ENCODE measurements at places on chromosomes 2 and 18.
A peak's percentile ranks its signal among the peaks of the same experiment; 100 is the strongest.

DNA sequence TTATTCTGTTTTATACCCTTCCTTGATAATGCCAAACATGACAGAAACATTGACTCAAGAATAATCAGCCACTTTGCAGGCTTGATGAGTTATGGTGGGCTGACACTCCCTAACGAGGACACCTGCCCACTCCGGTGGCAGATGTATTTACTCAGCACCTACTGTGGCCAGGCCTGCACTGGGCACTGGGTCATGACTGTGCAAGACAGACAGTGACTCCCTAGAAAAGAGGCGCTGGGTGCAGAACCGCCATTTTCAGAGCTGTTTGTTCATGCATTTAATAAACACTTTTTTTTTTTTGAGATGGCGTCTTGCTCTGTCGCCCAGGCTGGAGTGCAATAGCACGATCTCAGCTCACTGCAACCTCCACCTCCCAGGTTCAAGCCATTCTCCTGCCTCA is 32.5 kb downstream of the SNED1 start:
- DNase-seq: no peak

GRCh38 chr2:34252111-34252510 is 653.0 kb upstream of the FAM98A start:
- no peak for DNase-seq

DNA sequence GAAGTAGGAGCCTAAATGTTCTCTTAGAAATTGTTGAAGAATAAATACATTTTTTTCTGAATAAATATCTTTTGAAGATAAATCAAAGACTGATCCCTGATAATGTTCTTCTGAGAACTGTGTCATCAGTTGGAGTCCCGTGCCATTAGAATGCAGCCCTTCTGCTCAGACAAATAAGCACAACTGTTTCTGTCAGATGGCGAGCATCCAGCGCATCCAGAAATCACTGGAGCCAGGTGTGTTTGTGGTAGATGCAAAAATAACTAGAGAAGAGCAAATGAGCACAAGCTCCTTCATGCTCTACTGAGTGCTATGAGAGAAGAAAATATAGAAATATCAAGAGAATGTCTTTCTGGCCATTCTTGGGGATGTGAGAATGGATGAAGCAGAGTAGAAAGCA is 573.7 kb downstream of the THSD7B start:
- no peak for DNase-seq

DNA sequence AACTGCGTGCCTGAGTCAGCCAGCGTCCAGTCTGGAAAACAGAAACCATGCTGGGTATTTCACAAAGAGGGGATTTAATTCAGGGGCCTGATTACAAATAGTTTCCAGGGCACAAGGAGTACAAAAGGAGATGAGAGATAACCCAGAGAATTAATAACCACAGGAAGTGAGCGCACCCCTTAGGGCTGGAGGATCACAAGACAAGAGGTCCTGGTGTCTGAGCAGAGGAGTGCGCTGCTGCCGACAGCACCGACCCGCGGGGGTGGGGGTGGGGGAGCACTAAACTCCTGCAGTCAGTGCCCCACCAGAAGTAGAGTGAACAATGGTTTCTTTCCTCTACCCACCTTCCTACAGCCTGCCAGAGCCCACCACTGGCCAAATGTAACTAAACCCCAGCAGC is 20.8 kb upstream of the MAL start:
- DNase-seq: no peak

DNA sequence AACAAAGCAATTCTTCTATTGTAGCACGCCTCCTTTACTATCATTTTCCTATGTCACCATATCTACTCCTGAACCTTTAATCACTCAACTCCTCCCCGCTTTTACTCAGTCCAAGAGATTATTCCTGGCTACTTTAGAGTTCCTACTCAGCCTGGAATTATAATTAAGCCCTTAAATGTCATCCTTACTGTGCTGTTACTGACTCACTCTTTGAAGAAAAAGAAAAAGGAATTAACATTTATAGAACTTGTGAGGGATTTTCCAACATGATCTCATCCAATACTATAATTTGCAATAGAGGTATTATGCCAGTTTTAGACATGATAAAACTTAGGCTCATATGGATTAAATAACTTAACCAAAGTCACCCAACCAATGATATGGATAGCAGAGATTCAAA is 61.7 kb downstream of the CCDC88A start:
- no peak for DNase-seq

GRCh38 chr2:25445464-25445863 is 103.7 kb upstream of the DNMT3A start:
- no peak for DNase-seq

GRCh38 chr18:4672162-4672561 is 217.1 kb upstream of the DLGAP1 start:
- DNase-seq: no peak

GRCh38 chr2:173968551-173968950 is 3.4 kb upstream of the SP3 start:
- no peak for DNase-seq

DNA sequence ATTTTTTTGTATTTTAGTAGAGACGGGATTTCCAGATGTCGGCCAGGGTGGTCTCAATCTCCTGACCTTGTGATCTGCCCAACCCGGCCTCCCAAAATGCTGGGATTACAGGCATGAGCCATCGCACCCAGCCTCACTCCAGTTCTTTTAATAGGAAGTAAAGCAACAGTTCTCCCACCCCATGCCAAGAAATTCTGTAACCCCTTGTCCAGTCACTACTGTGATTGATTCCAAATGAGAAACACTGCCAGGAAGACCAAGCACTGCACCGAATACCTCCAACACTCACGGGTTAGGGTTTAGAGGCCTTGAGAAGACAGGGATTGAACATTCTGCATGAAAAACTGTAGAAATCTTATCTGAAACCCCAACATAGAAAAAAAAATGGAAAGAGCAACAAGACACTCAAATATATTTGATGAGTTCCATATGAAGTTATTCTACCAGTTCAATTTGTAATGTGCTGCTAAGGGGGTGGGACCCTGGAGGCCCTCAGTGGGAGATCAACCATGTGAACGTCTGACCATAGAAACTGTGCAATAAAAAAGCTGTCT is 48.2 kb upstream of the BIN1 start:
- no peak for DNase-seq

DNA sequence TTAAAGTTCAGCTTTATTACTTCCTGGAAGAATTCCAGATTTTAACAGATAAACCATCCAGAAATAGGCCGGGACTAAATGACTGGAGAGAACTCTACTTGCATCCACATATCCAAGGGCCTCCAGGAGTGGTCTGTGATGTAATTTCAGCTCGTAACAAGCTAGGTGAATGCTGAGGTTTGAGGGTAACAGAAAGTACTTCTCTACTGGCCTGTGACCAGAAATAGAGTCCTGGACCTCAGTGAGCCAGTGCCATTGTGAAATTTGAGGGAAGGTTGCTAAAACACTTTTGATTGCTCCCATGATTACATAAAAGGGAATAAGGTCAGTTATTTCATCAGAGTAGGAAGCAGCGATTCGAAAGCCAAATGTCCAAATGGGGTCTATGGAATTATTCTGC is 158.1 kb downstream of the DOCK10 start:
- DNase-seq: no peak

DNA sequence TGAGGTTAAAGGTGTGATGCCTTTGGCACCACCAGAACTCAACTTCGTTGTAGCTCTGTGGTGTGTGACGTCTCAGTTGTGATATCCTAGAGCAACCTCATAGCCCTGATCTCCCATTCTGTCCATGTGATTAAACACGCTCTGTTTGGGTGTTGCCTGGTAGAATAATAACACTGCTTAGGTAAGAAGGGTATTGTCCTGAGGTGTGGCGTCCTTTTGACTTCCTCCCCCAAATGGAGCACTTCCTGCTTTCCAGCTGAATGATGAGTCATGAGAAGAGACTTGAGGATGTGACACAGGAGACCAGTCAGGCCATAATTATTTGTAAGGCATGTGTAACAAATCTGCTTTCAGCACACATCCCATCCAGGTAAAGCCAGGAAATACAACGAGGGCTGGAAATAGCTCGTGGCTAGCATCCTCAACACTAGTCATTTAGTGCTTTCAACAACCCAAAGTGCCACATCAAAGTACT is 100.7 kb downstream of the RAPGEF4 start:
- DNase-seq: no peak

DNA sequence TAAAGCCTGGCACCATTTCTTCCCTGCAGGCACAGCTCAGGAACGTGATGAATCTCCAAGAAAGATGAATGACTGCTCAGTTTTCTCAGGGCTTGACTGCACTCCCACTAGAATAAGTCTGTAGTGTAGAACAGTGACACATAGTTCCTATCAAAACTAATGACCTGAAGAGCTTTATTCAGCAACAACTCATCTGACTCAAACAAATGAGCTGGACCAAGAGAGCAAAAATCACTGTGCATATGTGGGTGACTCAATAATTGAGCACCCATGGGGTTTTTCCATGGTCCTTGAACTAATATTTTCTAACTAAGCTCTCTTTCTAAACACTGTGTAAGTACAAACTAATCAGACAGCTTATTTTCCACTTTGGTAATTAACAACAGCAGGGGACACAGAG is 61.1 kb upstream of the XDH start:
- DNase-seq: no peak

GRCh38 chr2:236403125-236403524 is 138.9 kb upstream of the ASB18 start:
- DNase-seq: no peak

GRCh38 chr2:56522605-56523089 is 338.9 kb downstream of the CCDC85A start:
- no peak for DNase-seq

- DNase-seq: no peak
Measured at GRCh38 chr2:120624061-120624737, 111.5 kb upstream of the GLI2 start.

DNA sequence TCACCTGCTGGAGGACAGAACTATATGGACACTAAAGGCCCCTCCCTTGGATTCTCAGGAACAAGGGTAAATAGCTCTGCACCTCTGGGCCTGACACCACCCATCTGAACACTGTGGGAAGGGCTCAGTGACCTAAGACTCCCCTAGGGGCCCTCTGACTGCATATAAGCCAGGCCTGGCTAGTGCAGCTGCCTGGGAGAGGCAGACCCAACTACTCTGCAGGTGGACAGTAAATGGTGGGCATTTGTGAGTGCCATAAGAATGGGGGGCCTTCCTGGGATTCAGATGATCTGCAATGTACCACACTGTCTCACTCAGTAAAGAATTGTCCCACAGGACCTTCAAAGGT is 11.2 kb upstream of the WIPF1 start:
- no peak for DNase-seq

DNA sequence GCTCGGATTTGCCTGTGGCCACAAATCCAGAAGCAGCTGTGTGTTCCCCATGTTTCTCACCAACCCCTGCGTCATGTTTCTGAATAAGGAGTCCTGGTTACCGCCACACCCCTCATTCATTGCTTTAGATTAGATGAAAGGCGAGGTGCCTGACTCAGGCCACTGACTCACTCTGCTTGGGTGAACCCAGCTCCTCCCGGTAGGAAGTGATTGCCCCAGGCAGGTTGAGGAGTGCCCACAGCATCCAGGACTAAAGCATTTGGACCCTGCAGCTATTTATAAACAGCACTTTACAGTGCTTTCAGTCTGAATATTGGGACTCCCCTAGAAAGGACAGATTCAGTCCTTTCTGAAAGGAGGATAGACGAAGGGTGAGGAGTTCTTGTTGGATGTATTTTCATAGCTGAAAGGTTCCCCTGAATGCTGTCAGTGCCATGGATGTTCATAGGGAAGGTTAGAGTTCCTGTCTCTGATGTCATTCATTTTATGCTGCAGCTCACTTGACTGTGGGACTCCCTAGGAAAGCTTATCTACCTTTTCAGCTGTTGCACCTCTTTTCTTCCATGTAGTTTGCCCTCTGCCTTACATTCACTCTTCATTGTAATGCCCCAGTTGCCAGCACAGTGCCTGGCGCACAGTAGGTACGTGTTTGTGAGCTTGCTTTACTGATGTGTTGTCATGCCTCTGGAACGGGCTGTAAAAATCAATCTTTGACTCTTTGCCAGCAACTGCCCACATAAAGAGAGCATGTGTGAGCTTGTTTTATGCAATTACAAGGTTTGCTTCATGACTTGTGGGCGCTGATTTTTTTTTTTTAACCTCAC is 14.9 kb downstream of the ITGA6 start:
- DNase-seq: peak; percentile 62

DNA sequence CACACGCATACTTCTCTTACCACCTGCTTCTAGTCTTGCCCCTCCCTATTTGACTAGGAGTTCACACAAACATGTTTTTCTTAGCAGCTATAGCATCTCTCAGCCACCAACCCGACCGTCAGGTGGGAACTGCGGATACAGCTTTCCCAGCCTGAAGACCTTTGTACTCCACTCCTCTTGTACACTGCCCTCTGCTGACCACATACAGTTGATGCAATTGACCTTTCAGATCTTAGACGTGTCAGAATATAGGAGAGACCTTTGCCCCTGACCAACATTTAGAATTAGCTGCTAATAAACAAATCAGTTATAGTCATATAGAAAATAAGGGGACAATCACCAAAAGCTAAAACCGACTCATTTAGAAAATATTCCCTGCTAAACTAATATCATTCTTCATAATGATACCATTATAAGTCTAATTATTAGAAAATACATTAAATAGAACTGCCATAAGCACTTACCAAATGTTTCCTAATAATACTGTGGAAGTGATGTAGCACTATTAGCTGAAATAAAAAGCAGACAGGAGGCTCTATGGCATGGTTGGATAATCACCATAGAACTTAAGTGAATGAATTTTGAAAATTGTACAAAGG is 208.4 kb downstream of the RAD51AP2 start:
- DNase-seq: no peak

- no peak for DNase-seq
Measured at GRCh38 chr2:177550264-177551200, 158.0 kb downstream of the AGPS start.

DNA sequence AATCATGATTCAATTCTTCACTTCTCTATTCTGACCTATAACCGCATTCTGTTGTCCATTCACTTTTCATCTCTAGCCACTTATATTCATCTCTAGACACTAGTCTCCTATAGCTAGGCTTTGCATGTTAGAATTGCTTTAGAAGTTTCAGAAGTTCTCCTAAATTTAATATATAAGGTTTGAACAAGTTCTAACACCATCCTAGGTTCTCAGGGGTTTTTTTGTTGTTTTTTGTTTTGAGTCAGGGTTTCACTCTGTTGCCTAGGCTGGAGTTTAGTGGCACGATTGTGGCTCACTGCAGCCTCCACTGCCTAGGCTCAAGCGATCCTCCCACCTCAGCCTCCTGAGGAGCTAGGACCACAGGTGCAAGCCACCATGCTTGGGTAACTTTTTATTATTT is 19.9 kb downstream of the WDSUB1 start:
- no peak for DNase-seq

DNA sequence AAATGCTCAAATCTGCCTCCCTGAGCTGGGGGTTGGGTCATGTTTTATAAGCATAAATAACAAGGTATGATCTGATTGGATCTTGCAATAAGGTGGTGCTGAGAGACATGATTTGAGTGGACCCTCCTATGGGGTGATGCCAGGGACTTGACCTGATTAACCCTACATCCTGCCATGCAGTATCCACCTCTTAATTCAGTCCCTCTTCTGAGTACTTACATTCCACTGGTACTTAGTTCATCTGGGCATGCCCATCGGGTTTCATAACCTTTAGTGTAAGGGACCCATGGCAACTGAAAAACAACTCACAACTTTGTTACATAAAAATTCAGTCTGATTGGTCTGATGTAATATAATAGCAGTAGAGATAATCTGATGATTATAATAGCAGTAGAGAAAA is 397.9 kb upstream of the HNMT start:
- DNase-seq: no peak

All from activated CD4-positive, alpha-beta T cell treated with anti-CD3 and anti-CD28 coated beads, Interleukin-2, amount 50 U/mL, for 4 hours (primary cell).